ENCODE measurements at places on chromosomes 16 and 17. TPM values are rescaled to one million over a fixed set of nuclear protein-coding genes. Genes with fewer than 3 reads are reported as not detected.

DNA sequence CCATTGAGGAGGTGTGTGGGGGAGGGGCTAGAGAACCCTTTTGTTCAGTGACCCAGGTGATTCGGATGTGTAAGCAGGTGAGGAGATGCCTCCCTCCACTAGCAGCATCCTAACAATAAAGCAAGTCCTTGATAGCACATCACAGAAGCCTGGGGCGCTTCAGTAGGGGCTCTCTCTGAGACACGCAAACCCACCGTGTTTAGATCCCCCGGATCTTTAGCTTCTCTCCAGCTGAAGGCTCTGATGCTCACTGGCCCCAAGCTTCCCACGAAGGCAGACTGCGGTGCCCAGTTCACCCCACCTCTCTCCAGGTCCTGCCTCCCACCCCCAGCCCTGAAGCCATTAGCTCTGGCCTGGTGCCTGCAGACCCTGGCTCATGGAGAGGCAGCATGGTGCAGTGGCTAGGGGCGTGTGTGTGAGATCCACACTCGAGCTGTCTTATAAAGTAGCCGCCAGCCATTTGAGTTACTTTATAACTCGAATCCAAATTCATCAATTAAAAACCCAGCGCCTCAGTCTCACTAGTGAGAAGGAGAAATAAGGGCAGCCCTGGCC, 204.7 kb upstream of the TNRC6C start:
- DNase-seq, result no peak

- DNase-seq, result no peak
Measured at GRCh38 chr17:69415431-69415830, 934 bp downstream of the MAP2K6 start.

DNA sequence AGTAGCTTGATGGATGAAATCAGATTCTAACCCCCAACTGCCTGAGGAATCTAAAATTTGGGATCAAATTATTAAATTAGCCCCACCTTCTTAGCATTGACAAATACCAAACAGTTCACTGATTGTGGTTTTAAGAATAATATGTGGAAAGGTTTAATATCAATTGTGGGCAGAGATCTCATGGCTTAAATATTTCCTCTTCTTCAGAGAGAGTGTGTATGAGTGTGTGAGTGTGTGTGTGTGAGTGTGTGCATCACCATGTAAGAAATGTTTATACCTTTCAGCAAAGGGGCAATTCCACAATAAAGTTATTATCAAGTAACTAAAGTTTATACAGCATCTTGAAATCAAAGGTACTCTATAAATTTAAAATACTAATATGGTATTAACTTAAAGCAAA, 3.2 kb downstream of the SMURF2 start:
- DNase-seq, result peak; percentile 52

- DNase-seq, result peak; percentile 70
Measured at GRCh38 chr17:8073627-8074484, 13.7 kb downstream of the ALOX12B start.

DNA sequence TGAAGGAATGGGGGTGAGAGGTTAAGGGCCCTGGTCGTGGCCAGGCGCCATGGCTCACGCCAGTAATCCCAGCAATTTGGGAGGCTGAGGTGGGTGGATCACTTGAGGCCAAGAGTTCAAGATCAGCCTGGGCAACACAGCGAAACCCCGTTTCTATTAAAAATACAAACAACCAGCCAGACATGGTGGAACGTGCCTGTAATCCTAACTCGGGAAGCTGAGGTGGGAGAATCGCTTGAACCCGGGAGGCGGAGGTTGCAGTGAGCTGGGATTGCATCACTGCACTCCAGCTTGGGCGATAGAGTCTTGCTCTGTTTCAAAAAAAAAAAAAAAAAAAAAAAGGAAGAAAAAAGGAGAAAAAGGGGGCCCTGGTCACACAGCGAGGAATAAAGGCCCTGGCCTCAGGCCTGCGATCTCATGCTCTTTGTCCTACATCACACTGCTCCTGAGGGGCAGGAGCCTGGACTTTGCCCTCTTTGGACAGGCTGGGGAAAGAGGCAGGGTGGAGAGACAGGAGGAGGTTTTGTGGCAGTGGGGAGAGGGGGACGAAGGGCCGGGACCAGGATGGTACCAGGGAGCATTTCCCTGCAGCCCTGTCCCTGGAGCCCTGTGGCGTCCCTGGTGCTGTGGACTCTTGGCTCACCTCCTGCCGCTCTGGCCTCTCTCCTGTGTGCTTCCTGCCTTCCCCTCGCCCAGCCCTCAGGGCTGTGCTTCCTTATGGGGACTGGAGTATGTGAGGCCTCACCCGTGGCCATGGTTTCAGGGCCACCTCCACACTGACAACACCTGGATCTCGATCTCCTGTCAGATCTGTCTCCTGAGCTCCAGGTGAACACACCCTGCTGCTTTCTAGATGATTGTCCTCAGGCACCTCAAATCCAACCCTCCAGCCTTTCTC, 19.7 kb upstream of the SLC25A19 start:
- DNase-seq, result no peak

GRCh38 chr17:19392303-19392702, 5.3 kb upstream of the MFAP4 start:
- no peak for DNase-seq

GRCh38 chr17:81948635-81949378, 1.8 kb upstream of the MYADML2 start:
- DNase-seq, result no peak

GRCh38 chr16:82793528-82794245, 166.9 kb downstream of the CDH13 start:
- no peak for DNase-seq

GRCh38 chr16:53429221-53429943, 4.9 kb upstream of the RBL2 start:
- DNase-seq, result no peak

GRCh38 chr16:81581107-81581506, 136.5 kb downstream of the CMIP start:
- no peak for DNase-seq

- no peak for DNase-seq
Measured at GRCh38 chr17:79874329-79874981, 35.2 kb upstream of the CBX4 start.

DNA sequence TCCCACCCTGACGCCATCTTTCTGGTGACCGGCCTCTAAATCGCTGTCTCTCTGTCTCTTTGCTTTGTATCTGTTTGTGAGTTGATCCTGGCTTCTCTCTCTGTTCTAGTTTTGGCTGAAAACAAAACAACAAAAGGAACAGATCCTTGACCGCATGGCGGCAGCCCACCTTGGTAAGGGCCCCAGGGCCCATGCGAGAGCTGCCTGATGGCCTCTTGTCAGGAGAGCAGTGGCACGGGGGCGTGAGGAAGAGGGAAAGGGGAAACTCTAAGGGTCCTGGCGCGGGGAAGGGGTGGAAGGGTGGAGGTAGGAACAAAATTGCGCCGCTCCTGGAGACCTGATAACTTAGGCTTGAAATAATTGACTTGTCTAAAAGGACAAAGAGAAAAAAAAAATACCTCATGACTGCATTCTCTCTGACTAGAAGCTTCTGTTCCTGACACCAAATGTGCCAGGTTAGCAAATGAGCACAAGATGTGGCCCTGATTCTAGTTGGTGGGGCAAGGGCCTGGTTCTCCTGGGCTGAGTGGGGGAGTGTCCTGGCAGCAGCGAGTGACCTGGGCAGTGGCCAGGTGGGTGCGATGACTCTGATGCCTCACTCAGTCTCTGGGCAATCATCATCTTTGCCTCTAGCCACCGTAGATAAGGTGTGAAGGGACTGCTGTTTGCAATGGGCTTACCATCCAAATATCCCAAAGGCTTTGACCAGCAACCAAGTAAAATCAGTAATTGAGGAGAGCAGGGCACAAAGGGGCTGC, 66.0 kb downstream of the YPEL2 start:
- DNase-seq, result no peak

GRCh38 chr16:84700446-84701300, 873 bp downstream of the USP10 start:
- no peak for DNase-seq

- DNase-seq, result no peak
Measured at GRCh38 chr17:4948931-4949320, 596 bp upstream of the PFN1 start.

GRCh38 chr16:77570574-77570973, 135.7 kb upstream of the ADAMTS18 start:
- DNase-seq, result no peak

GRCh38 chr17:80228477-80228876, 8.2 kb downstream of the SLC26A11 start:
- no peak for DNase-seq

GRCh38 chr17:82278786-82279391, 5.4 kb upstream of the CSNK1D start:
- DNase-seq, result no peak

DNA sequence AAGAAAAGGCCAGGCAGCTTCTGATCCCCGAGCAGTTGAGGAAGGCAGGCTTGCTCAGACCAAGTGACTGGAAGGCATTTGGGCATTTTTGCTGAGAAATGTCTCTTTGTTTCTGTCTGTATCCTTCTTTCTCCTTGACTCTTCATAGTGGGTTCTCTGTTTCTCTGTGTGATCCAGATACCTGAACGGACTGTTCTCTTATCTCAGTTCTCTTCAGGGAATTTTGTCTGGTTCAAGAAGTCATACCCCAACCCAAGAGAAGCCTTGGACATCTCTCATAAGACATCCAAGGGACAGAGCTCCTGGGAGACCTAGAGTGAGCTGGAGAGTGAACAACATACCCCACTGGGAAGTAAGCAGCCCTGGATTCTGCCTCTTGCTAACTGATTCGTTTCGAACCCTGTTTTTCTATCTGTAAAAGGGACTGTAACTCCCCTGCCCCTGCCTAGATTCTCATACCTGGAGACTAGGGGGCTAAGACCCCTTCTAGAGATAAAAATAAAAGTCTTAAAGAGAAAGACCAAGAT, 541 bp downstream of the CCL3 start:
- no peak for DNase-seq

- DNase-seq, result no peak
Measured at GRCh38 chr16:2689968-2690801, 7.9 kb downstream of the KCTD5 start.

- DNase-seq, result no peak
Measured at GRCh38 chr17:47665655-47666054, 15.9 kb downstream of the KPNB1 start.

GRCh38 chr16:58507195-58507962, 7.4 kb downstream of the NDRG4 start:
- DNase-seq, result peak; percentile 46

GRCh38 chr17:70374496-70374895, 205.2 kb downstream of the KCNJ2 start:
- DNase-seq, result no peak

- no peak for DNase-seq
Measured at GRCh38 chr16:87107201-87107600, 210.0 kb downstream of the C16orf95 start.

GRCh38 chr17:48544349-48545021, 424 bp downstream of the HOXB2 start:
- DNase-seq, result peak; percentile 79

- no peak for DNase-seq
Measured at GRCh38 chr16:53785916-53786315, 82.0 kb downstream of the FTO start.

GRCh38 chr17:70855401-70856054, 686.2 kb downstream of the KCNJ2 start:
- DNase-seq, result no peak

DNA sequence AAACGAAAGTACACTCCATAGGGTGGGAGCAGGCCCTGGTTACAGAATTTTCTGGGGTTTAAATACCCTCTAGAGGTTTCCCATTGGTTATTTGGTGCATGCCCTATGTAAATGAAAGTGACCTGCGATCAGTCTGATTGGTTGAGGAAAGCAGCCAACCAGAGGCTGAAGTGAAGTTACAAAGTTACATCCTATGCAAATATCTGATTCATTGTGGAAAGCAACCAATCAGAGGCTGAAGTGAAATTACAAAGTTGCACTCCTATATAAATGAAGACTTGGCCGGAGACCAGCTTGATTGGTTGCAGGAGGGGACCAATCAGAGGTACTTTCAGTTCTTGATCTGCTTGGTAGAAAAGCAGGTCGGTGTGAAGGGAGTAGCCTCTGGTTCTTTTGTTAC, 24.4 kb downstream of the NAA60 start:
- DNase-seq, result no peak

DNA sequence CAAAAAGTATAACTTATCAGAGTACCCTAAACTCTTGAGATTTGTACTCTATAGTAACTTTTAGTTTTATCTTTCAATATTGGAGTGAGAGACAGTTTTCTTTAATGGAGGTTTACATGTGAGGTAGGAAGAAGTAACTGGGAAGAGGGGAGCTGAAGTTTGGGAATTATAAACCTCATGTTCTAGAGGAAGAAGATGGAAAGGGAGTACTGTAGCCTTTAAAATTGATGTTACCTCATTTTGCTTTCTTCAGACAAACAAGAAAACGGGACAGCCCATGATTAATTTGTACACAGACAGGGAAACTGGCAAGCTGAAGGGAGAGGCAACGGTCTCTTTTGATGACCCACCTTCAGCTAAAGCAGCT, 9.5 kb downstream of the FUS start:
- DNase-seq, result no peak

DNA sequence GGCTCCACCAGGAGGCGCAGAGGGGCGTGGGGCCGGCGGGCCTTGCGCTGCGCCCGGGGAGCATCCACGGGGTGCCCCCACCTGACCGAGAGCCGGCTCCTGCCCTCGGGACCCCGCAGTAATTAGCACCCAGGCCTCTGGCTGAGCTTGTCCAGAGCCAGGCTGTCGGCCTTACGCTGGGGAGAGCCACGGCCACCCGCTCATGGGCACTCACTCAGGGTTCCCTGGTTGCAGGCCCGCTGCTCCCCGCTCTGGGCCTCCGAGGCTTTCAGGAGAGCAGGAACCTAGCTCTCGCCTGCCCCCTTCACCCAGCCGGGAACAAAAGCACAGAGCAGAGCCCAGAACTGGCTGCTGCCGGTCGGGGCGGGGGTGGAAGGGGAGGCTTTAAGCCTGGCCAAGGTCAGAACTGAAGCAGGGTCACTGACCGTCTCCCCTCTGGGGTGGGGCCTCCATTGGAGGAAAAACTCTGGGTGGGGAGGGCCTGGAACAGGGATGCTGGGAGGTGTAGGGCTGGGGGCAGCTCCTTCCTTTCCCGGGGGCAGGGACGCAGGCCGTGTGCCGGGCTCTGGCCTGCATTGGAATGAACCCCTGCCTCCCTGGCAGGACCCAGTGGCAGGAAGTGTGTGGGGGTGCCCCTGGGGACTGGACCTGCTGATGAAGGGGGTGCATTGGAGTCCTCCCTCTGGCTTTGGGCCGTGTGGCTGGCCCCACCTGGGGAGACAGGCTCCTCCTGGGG, 12.3 kb downstream of the GLIS2 start:
- DNase-seq, result peak; percentile 64

- DNase-seq, result no peak
Measured at GRCh38 chr17:1077986-1078711, 81.2 kb downstream of the TIMM22 start.

ZNF771 gene
- 51.8 TPM for total RNA-seq

ZNF200 gene
- total RNA-seq, result 8.5 TPM

LGALS9B gene
- total RNA-seq, result not detected

ATP2A1 gene
- total RNA-seq, result 0.53 TPM

LCAT gene
- total RNA-seq, result 5.5 TPM

C16orf92 gene
- not detected for total RNA-seq

CBX8 gene
- 21.0 TPM for total RNA-seq

DNAAF8 gene
- total RNA-seq, result 0.38 TPM

IL21R gene
- total RNA-seq, result 0.34 TPM

CLEC10A gene
- total RNA-seq, result not detected

STH gene
- not detected for total RNA-seq

UMOD gene
- not detected for total RNA-seq

MPV17L gene
- total RNA-seq, result not detected

PLEKHG4 gene
- 5.0 TPM for total RNA-seq

TMEM98 gene
- 118 TPM for total RNA-seq

TP53TG3C gene
- total RNA-seq, result not detected

All from SJSA1 (cell line).